AG20443 (cell line): ENCODE measurements at places on chromosomes 2 and 18.

- no peak for DNase-seq
These were observed 606.9 kb upstream of the NRXN1 start for GRCh38 chr2:51638811-51639210.

GRCh38 chr2:53701221-53701620, 66.4 kb upstream of the CHAC2 start:
- no peak for DNase-seq

GRCh38 chr18:52451256-52451655, 111.3 kb downstream of the DCC start:
- no peak for DNase-seq

GRCh38 chr2:154740361-154740760, 41.9 kb downstream of the KCNJ3 start:
- DNase-seq, result no peak

GRCh38 chr2:140242889-140243288, 1462.7 kb upstream of the NXPH2 start:
- DNase-seq, result no peak

GRCh38 chr2:238220892-238221521, 17.5 kb upstream of the ILKAP start:
- DNase-seq, result no peak
